ENCODE measurements at places on chromosomes 13 and 19. TPM values are rescaled to one million over a fixed set of nuclear protein-coding genes. Genes with fewer than 3 reads are reported as not detected.
A peak's percentile ranks its signal among the peaks of the same experiment; 100 is the strongest.

DNA sequence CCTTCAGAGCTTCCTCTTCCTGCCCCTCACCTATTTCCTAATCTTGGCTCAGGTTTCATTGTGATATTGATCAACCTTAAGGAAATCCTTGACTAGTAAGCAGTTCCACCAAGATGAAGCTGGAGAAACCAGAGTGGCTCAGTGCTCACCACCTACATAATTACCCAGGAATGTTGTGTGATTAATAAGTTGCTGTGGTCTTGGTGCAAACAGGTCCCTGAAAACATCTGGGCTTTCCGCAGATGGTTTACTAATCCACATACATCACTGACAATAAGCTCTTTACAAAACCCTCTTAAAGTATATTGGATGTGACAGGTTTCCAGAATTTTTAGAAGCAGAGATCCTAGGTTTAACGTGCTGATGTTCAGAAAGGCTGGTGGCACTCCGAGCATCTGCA is 8.6 kb upstream of the SERP2 start:
- H3K4me1 ChIP-seq: peaks cover 29% of the 10 kb centered on the region
- H3K27ac ChIP-seq: peak overlapping the region; percentile 73
- H3K4me3 ChIP-seq: no peak overlapping the region
- H3K27me3 ChIP-seq: no peaks in the 10 kb centered on the region
- H3K36me3 ChIP-seq: no peaks in the 10 kb centered on the region

- no peaks in the 10 kb centered on the region for H3K4me1 ChIP-seq
- DNase-seq: no peak
Observed at GRCh38 chr13:20116213-20116612, 44.6 kb downstream of the GJA3 start.

GRCh38 chr13:50882816-50883435 is 26.7 kb upstream of the RNASEH2B start:
- no peaks in the 10 kb centered on the region for H3K4me1 ChIP-seq
- peaks cover 8% of the 10 kb centered on the region for H3K27me3 ChIP-seq
- H3K27ac ChIP-seq: no peak overlapping the region
- no peak for DNase-seq
- no peak overlapping the region for H3K4me3 ChIP-seq

DNA sequence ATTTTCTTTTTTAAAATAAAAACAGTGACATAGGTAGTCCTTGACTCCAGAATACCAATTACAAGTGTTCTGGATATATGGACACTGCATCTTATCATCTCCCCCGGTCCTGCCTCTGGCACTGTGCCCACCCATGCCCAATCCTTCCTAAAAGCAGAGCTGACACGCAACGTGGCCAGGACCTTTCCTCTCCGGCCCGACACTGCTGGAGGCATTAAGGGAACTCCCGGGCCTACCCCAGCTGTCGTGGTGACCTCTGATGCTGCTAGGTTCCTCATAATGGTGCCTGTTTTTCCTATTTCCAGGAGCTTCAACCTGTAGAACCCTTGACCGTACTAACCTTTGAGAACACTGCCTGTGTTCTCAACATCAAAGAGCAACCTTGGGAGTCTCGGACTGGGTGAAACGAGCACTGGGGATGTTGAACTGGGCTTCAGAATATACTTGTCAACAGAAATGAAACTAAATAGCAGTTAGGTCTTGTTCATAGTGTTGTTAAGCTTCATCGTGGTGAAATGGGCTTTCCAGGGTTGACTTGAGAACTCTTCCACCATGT is 13.9 kb upstream of the RNF113B start:
- H3K4me3 ChIP-seq: no peak overlapping the region
- H3K27me3 ChIP-seq: no peaks in the 10 kb centered on the region
- no peaks in the 10 kb centered on the region for H3K4me1 ChIP-seq

DNA sequence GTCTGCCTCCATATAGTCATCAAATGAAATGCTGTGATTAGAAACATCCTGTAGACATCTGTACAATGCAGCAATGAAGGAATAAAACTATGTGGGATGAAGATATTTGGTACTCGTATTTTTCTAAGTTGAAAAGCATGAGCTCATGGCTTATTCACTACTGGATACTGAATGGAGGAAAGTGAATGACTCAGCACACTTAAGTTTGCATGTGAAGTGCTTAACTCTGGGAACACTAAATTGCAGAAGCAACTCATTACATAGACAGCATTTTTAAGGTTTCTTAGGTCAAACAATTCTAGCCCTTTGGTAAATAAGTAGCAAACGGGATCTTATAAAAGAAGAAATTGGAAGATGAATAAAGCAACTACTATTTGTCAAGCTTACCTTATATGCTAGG is 429.0 kb upstream of the MIR17HG start:
- DNase-seq: no peak
- H3K27me3 ChIP-seq: no peaks in the 10 kb centered on the region
- no peak overlapping the region for H3K4me3 ChIP-seq
- H3K27ac ChIP-seq: no peak overlapping the region
- no peaks in the 10 kb centered on the region for H3K4me1 ChIP-seq
- no peaks in the 10 kb centered on the region for H3K36me3 ChIP-seq

DNA sequence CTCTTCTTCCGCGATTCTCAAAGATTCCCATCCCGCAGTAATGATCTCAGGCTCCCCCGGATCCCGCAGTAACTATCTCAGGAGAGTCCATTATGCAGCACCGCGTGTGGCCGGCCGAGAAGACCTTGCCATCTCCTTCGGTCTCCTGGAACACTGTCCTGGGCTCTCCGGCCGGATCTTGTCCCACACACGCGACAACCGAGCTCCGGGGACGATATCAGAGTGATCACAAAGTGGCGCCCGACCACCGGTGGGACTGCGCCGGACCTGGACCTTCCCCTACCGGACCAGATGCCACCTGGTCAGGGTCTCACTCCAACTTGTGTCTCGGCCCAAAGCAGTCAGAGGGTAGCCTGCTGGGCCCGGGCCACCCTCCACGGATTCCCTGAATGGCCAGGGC is 24.0 kb downstream of the MAN2B1 start:
- H3K4me1 ChIP-seq: peaks cover 4% of the 10 kb centered on the region
- H3K36me3 ChIP-seq: no peaks in the 10 kb centered on the region
- DNase-seq: no peak
- no peak overlapping the region for H3K4me3 ChIP-seq
- H3K27ac ChIP-seq: no peak overlapping the region

GRCh38 chr19:2047076-2047448 is 4.0 kb downstream of the MKNK2 start:
- no peak overlapping the region for H3K27ac ChIP-seq
- peaks cover 29% of the 10 kb centered on the region for H3K36me3 ChIP-seq
- no peaks in the 10 kb centered on the region for H3K27me3 ChIP-seq
- DNase-seq: no peak
- H3K4me3 ChIP-seq: no peak overlapping the region

DNA sequence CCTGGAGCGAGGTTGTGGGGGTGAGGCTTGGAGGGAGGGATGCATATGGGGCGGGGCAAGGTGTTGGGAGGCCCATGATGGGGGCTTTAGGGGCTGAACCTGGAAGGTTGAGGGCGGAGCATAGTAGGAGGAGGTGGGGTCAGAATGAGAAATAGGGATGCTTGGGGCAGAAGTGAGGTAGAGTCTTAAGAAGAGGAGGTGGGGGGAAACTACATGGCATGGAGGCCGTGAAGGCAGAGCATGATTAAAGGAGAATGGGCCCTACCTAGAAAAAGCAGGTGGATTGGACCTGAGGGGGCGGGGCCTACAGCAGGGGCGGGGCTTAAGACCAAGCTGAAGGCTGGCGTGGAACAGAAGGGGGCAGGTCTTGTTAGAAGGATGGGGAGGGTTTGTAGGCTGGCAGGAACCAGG is 799 bp downstream of the NR1H2 start:
- DNase-seq: no peak
- H3K4me1 ChIP-seq: no peaks in the 10 kb centered on the region
- H3K4me3 ChIP-seq: peak overlapping the region; percentile 96
- no peaks in the 10 kb centered on the region for H3K27me3 ChIP-seq
- H3K27ac ChIP-seq: no peak overlapping the region

- no peaks in the 10 kb centered on the region for H3K27me3 ChIP-seq
- no peak overlapping the region for H3K27ac ChIP-seq
- H3K4me3 ChIP-seq: no peak overlapping the region
- H3K4me1 ChIP-seq: no peaks in the 10 kb centered on the region
- H3K36me3 ChIP-seq: no peaks in the 10 kb centered on the region
Observed at GRCh38 chr13:101289764-101290163, 126.5 kb downstream of the NALCN start.

DNA sequence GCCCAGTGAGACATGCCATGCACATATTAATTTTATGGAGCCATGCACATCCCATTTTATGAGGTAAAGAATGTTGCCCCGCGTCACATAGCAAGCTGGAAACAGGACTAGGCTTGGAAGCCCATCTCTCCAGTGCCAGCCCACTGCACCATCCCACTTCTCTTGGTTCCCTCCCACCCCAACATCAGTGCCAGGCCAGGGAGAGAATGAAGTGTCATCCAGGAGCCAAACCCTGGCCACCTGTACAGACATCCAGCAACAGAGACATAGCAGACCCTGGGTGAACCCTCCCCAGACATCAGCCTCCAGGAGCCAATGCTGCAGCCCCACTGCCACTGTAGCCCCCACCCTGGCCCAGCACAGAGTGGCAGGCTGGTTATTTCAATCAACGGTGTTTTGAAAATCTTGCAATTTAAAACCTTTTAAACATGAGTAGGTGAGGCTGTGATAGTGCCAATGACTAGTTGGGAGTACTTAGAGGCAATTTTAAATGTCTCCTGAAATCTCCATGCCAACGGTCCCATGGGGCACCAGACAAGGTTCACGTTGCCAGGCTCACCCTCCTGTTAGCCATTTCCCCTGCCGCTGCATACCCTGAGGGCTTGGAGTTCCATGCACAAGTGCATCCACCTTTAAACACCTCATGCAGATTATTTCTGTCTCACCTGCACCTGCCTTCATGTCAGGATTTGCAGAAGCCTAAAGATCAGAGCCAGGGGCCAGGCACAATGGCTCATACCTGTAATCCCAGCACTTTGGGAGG is 34.7 kb downstream of the VSTM2B start:
- no peak for DNase-seq
- no peaks in the 10 kb centered on the region for H3K36me3 ChIP-seq
- H3K4me3 ChIP-seq: no peak overlapping the region
- no peak overlapping the region for H3K27ac ChIP-seq
- H3K4me1 ChIP-seq: no peaks in the 10 kb centered on the region

- H3K36me3 ChIP-seq: no peaks in the 10 kb centered on the region
- no peaks in the 10 kb centered on the region for H3K4me1 ChIP-seq
- no peaks in the 10 kb centered on the region for H3K27me3 ChIP-seq
- no peak for DNase-seq
- no peak overlapping the region for H3K4me3 ChIP-seq
Observed at GRCh38 chr19:54707962-54708361, 16.3 kb upstream of the KIR3DL3 start.

- no peaks in the 10 kb centered on the region for H3K36me3 ChIP-seq
- H3K4me3 ChIP-seq: no peak overlapping the region
- H3K27ac ChIP-seq: no peak overlapping the region
- no peak for DNase-seq
- H3K4me1 ChIP-seq: no peaks in the 10 kb centered on the region
Observed at GRCh38 chr19:53530622-53531021, 7.3 kb upstream of the ZNF331 start.

- no peak overlapping the region for H3K4me3 ChIP-seq
- no peaks in the 10 kb centered on the region for H3K4me1 ChIP-seq
- DNase-seq: no peak
- no peaks in the 10 kb centered on the region for H3K27me3 ChIP-seq
Observed at GRCh38 chr19:29089315-29089870, 123.6 kb downstream of the UQCRFS1 start.

- DNase-seq: no peak
- H3K4me3 ChIP-seq: no peak overlapping the region
- H3K4me1 ChIP-seq: peaks cover 4% of the 10 kb centered on the region
- no peak overlapping the region for H3K27ac ChIP-seq
- H3K27me3 ChIP-seq: no peaks in the 10 kb centered on the region
Observed at GRCh38 chr13:32159137-32159869, 127.7 kb downstream of the FRY start.

DNA sequence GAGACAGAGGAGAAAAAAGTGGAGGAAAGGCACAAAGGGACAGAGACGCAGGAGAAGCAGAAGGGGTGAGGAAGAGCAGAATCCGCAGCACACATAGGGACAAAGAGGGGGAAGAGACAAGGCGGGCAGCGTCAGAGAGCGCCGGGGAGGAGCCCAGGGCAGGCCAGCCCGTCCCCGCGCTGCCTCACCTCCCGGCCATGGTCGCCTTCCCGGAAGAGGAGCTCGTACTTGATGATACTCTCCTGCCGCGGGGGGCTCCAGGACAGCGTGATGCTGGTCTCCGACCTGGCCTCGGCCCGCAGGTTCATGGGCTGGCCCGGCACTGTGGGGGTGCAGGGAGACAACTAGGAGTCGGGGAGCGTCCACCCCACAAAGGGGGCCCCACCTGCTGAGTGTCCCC is 100.6 kb downstream of the PTPRS start:
- no peaks in the 10 kb centered on the region for H3K27me3 ChIP-seq
- no peak overlapping the region for H3K27ac ChIP-seq
- H3K36me3 ChIP-seq: no peaks in the 10 kb centered on the region
- no peak for DNase-seq

GRCh38 chr13:78709028-78709427 is 50.1 kb upstream of the OBI1 start:
- H3K27ac ChIP-seq: no peak overlapping the region
- H3K4me1 ChIP-seq: no peaks in the 10 kb centered on the region
- H3K4me3 ChIP-seq: no peak overlapping the region
- H3K27me3 ChIP-seq: no peaks in the 10 kb centered on the region
- H3K36me3 ChIP-seq: no peaks in the 10 kb centered on the region
- DNase-seq: peak; percentile 9

GRCh38 chr13:111397202-111397880 is 76.9 kb downstream of the TEX29 start:
- no peak for DNase-seq
- H3K27me3 ChIP-seq: no peaks in the 10 kb centered on the region
- H3K4me3 ChIP-seq: no peak overlapping the region

- DNase-seq: no peak
- H3K4me1 ChIP-seq: peaks cover 11% of the 10 kb centered on the region
- H3K36me3 ChIP-seq: no peaks in the 10 kb centered on the region
- H3K27me3 ChIP-seq: peaks cover 7% of the 10 kb centered on the region
Observed at GRCh38 chr19:40592170-40592569, 9.0 kb upstream of the LTBP4 start.

GRCh38 chr13:98318263-98318878 is 141.3 kb upstream of the RNF113B start:
- H3K27me3 ChIP-seq: no peaks in the 10 kb centered on the region
- H3K27ac ChIP-seq: no peak overlapping the region
- no peaks in the 10 kb centered on the region for H3K36me3 ChIP-seq
- H3K4me3 ChIP-seq: no peak overlapping the region

B3GNT3 gene
- 3.6 TPM for polyA plus RNA-seq

CDX2 gene
- polyA plus RNA-seq: not detected

CLEC4G gene
- polyA plus RNA-seq: not detected

ZNF582 gene
- polyA plus RNA-seq: 4.0 TPM

ATP4B gene
- not detected for polyA plus RNA-seq

ERICH6B gene
- polyA plus RNA-seq: not detected

MYO1F gene
- polyA plus RNA-seq: 0.08 TPM

NUFIP1 gene
- polyA plus RNA-seq: 3.3 TPM

USHBP1 gene
- polyA plus RNA-seq: not detected

KLK14 gene
- 0.10 TPM for polyA plus RNA-seq

SLAIN1 gene
- not detected for polyA plus RNA-seq

ATP8B3 gene
- 2.8 TPM for polyA plus RNA-seq

Data from keratinocyte (primary cell).